ENCODE measurements at places on chromosomes 1 and 21. TPM values are rescaled to one million over a fixed set of nuclear protein-coding genes. Genes with fewer than 3 reads are reported as not detected.

DNA sequence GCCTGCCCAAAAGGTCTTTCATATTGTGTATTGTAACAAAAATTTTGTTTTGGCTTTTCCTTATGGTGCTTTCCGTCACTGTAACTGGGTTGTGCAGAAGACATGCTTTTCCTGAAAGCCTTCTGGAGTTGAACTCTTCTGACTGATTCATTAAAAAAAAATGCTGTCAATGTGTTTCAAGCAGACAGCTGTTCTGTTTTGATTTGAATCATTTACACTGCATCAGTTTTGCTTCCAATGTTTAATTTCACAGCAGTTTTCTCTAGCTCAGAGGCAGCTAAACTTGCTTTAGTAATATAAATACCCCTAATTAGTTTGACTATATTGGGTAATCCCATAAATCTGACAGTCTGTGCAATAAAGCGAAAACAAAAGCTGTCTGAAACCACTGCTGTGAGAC, 7.9 kb downstream of the UTP11 start:
- no peaks in the 10 kb centered on the region for H3K4me1 ChIP-seq
- peaks cover 40% of the 10 kb centered on the region for H3K36me3 ChIP-seq
- H3K27me3 ChIP-seq: no peaks in the 10 kb centered on the region
- no peak overlapping the region for H3K27ac ChIP-seq
- peak; percentile 60 for DNase-seq

GRCh38 chr1:18072066-18072465, 35.5 kb upstream of the IGSF21 start:
- no peaks in the 10 kb centered on the region for H3K36me3 ChIP-seq
- H3K27ac ChIP-seq: no peak overlapping the region
- no peaks in the 10 kb centered on the region for H3K27me3 ChIP-seq

DNA sequence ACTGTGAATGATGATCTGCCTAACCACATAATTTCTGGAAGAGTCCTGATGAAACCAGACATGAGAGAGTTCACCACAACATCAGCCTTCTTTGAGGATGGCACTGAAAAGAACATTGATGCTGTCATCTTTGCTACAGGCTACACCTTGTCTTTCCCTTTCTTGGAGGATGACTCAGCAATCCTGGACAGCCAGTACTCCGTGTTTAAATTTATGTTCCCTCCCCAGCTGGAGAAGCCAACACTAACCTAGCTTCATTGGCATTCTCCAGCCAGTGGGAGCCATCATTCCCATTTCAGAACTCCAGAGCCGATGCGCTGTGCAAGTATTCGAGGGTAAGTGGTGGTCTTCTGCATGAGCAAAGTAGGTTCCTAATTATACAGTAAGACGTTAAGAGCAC, 164.1 kb upstream of the POGK start:
- H3K4me1 ChIP-seq: no peaks in the 10 kb centered on the region
- no peaks in the 10 kb centered on the region for H3K27me3 ChIP-seq
- no peak for DNase-seq
- no peak overlapping the region for H3K27ac ChIP-seq

- no peak for DNase-seq
- no peaks in the 10 kb centered on the region for H3K4me1 ChIP-seq
- H3K27me3 ChIP-seq: no peaks in the 10 kb centered on the region
- no peak overlapping the region for H3K4me3 ChIP-seq
- H3K36me3 ChIP-seq: no peaks in the 10 kb centered on the region
- H3K27ac ChIP-seq: no peak overlapping the region
These were observed 1.3 kb upstream of the IL19 start for GRCh38 chr1:206769304-206769731.

- H3K27ac ChIP-seq: no peak overlapping the region
- H3K36me3 ChIP-seq: no peaks in the 10 kb centered on the region
- DNase-seq: no peak
- no peaks in the 10 kb centered on the region for H3K27me3 ChIP-seq
- no peak overlapping the region for H3K4me3 ChIP-seq
- no peaks in the 10 kb centered on the region for H3K4me1 ChIP-seq
These were observed 94.2 kb downstream of the KCNK1 start for GRCh38 chr1:233707880-233708815.

DNA sequence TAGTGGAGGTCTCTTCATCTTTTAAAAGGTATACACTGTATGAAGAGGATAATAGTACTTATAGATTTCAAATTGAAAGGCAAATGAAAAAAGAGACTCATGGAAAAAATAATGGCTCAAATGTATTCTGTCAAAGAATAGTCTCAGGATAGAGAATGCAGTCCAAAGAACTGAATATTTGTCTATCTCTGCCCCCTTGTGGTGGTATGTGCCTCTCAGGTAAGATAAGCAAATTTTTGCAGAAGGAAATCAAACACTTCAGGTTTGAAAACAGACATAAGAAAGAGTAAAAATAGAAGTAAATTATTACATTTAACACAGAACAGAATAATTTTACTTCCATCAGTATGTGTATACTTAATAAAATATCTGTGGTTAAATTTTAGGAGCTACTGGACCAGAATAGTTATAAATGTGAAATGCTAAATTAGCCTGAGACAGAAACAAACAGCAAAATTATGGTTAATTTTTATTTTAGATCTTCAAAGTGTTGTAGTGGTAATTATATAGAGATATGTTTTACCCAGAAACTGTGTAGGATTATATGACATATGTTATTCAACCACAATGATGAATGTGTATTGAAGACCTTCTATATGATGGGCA, 164.4 kb upstream of the PALMD start:
- no peak overlapping the region for H3K27ac ChIP-seq
- H3K36me3 ChIP-seq: no peaks in the 10 kb centered on the region
- DNase-seq: peak; percentile 44
- H3K4me3 ChIP-seq: no peak overlapping the region
- H3K27me3 ChIP-seq: no peaks in the 10 kb centered on the region

GRCh38 chr1:11654137-11654938, at the start of the genes FBXO2 and FBXO44:
Gene FBXO2, minus strand, starts transcription at chr1:11654429. Its CDS starts 89 bp downstream, at chr1:11654340.
Gene FBXO44, plus strand, starts transcription at chr1:11654877. Its CDS starts 959 bp downstream, at chr1:11655836.
- peak within 1 kb of the TSS; percentile 58 for H3K4me3 ChIP-seq
- no peak within 1 kb of the TSS for H3K27ac ChIP-seq
- DNase-seq: peak; percentile 56

- no peaks in the 10 kb centered on the region for H3K4me1 ChIP-seq
- no peak overlapping the region for H3K27ac ChIP-seq
- H3K4me3 ChIP-seq: no peak overlapping the region
- no peaks in the 10 kb centered on the region for H3K36me3 ChIP-seq
- no peak for DNase-seq
These were observed 46.1 kb upstream of the MTF2 start for GRCh38 chr1:93033029-93033428.

DNA sequence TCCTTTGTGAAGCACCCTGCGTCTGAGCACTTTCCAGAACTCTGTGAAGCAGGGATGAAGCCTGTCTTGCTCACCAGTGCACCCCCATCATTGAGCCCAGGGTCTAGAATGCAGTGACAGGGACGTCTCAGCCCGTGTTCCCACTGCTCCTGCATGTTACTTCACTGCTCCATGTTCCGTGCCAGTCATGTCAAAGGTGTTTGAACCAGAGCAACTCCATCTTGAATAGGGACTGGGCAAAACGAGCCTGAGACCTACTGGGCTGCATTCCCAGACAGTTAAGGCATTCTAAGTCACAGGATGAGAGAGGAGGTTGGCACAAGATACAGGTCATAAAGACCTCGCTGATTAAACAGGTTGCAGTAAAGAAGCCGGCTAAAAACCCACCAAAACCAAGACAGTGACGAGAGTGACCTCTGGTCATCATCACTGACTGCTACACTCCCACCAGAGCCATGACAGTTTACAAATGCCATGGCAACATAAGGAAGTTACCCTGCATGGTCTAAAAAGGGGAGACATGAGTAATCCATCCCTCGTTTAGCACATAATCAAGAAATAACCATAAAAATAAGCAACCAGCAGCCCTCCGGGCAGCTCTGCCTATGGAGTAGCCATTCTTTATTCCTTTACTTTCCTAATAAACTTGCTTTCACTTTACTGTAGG, 63.2 kb downstream of the SDC3 start:
- H3K4me1 ChIP-seq: peaks cover 56% of the 10 kb centered on the region
- H3K36me3 ChIP-seq: no peaks in the 10 kb centered on the region
- no peak for DNase-seq
- no peak overlapping the region for H3K4me3 ChIP-seq

GRCh38 chr1:73162564-73162963, 880.2 kb upstream of the NEGR1 start:
- no peaks in the 10 kb centered on the region for H3K27me3 ChIP-seq
- H3K4me1 ChIP-seq: no peaks in the 10 kb centered on the region
- H3K4me3 ChIP-seq: no peak overlapping the region

DNA sequence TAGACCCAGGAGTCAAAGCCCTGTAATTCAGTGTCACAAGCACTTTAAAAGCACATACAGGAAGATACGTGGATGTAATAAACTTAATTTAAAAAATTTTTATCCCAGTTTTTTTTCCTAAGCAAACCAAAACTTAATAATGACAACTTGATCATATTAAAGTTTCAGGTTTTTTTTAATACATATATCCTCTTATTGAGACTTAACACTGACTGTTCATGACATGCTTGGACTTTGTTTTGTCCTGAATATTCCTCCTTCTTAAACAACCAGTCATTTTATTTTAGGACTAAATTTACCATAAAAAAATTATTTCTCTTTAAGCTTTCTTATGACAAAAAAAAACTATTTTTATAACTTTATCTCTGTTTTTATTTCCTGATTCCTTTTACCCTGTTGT, 64.1 kb downstream of the WDR4 start:
- no peak overlapping the region for H3K4me3 ChIP-seq
- no peaks in the 10 kb centered on the region for H3K36me3 ChIP-seq
- no peak for DNase-seq
- peaks cover under 1% of the 10 kb centered on the region for H3K4me1 ChIP-seq
- H3K27me3 ChIP-seq: no peaks in the 10 kb centered on the region
- H3K27ac ChIP-seq: no peak overlapping the region

GRCh38 chr1:15282810-15283474, 35.9 kb downstream of the FHAD1 start:
- no peak overlapping the region for H3K27ac ChIP-seq
- peaks cover 5% of the 10 kb centered on the region for H3K4me1 ChIP-seq
- H3K36me3 ChIP-seq: no peaks in the 10 kb centered on the region
- no peak for DNase-seq

DNA sequence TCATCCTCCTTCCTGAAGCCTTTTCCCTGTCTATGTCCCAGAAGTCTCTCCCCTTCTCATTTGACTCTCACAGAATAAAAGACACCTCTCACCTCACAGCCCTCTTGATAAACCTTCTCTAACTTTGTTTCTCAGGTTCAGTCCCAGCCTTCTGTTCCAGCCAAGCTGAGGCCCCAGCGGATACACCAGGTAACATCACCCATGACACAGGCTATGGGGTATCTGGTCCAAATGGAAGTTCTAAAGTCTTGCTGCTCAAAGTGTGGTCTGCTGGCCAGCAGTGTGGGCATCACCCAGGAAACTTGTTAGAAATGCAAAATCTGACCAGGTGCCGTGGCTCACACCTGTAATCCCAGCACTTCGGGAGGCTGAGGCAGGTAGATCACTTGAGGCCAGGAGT, 23.2 kb downstream of the LY9 start:
- H3K4me3 ChIP-seq: no peak overlapping the region
- no peaks in the 10 kb centered on the region for H3K4me1 ChIP-seq
- H3K36me3 ChIP-seq: no peaks in the 10 kb centered on the region
- no peaks in the 10 kb centered on the region for H3K27me3 ChIP-seq
- no peak for DNase-seq

TXNDC12 gene
- total RNA-seq: 22.4 TPM

TMOD4 gene
- not detected for total RNA-seq

PLK3 gene
- 8.9 TPM for total RNA-seq
